ENCODE measurements at places on chromosomes 4 and X.

- DNase-seq: no peak
Measured at GRCh38 chrX:78796916-78797315, 49.4 kb downstream of the LPAR4 start.

GRCh38 chrX:11970578-11971359 is 167.5 kb upstream of the FRMPD4 start:
- DNase-seq: no peak

- DNase-seq: no peak
Measured at GRCh38 chr4:102388611-102389010, 43.3 kb upstream of the SLC39A8 start.

DNA sequence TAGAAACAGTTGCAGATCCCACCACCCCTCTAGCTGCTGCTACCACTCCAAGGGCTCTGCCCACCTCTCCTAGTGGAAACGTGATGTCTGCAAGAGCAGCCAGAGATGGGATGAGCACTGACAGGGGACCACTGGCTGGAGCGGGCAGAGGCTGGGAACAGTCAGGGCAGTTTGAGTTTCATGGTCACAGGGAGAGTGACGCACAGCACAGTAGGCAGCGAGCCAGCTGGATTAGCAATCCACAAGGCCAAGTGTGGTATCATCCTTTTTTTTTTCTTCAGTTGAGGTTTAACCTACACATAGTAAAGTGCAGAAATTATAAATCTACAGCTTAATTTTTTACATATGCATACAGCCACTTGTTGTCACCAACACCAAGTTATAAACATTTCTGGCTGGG is 6.4 kb upstream of the SCML2 start:
- no peak for DNase-seq

- no peak for DNase-seq
Measured at GRCh38 chrX:151570561-151570960, 7.1 kb downstream of the PASD1 start.

DNA sequence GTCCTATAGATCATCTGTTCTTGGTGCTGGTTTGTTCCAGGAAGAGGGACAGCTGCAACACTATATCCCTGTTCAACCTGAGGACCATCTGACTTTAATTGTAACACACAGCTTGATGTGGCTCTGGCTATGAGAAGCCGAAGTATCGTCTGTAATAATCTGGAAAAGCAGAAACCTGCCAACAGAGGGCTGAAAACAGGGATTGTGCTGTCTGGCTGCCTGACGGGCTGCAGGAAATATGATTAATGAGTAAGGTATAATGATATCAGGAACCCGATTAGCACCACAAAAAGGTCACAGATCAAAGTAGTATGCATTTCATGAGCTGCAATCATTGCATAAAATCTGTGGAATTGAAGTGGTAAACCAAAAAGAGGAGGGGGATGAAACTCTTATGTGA is 170.4 kb upstream of the MAB21L2 start:
- DNase-seq: no peak

- no peak for DNase-seq
Measured at GRCh38 chr4:165542476-165542875, 163.7 kb downstream of the CPE start.

GRCh38 chr4:125681240-125681639 is 366.5 kb downstream of the FAT4 start:
- DNase-seq: no peak

DNA sequence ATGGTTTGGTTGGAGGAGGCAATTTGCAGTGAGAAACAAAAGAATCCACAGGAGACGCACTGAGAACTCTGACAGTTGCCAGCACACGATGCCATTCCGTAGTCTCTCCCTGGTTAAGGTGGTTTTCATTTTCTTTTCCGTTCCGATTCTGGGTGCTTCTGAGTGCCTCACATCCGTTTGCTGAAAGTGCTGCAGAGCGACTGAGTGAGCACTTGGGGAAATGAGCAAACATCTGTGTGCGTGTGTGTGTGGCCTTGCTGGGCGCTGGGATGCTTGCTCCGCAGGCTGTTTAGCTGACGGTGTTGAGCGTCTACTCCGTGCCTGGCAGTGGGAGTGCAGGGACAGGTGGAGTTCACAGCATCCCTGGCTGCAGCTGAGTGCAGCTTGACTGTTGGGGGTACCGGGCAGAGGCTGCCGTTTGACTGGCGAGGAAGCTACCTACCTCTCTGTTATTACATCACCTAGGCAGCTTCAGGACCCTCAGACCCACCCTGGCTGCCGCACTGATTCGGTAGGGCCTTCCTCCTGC is 49.3 kb downstream of the SORCS2 start:
- DNase-seq: no peak

GRCh38 chr4:25823632-25824031 is 39.2 kb downstream of the SEL1L3 start:
- DNase-seq: no peak

GRCh38 chr4:55730280-55730931 is 89.2 kb upstream of the EXOC1L start:
- no peak for DNase-seq

- DNase-seq: no peak
Measured at GRCh38 chrX:134926864-134927263, 63.9 kb upstream of the SMIM10 start.

DNA sequence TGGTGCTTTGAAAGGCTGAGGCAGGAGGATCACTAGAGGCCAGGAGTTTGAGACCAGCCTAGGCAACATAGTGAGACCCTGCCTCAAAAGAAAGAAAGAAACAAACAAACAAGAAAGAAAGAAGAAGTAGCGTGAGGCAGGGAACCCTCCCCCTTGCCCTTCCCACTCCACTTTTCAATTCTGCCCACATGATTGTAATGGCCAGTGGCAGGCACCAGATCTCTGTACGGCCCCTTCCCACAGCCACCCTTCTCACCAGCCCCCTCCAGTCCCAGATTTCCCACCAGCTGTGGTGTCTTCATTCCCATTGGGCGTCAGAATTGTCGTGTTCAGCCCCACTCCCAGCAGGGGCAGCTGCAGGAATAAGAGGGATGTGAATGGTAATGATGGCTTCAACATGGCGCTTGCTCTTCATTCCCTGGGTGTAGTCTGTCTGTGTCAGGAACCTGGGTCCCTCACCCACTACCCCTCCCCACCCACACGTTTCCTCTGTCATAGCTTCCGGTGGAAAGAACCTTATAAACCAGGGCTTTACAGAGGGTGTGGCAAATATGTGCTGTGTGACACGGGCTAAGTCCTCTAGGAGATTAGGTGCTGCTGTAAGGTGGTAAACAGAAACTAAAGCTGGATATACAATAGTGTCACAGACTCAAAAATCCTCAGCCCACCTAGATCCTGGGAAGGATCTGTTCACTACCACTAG is at the start of gene IL2RG:
Gene IL2RG (minus strand): TSS at position 437 of the 703 bp plus-strand sequence. CDS start 38 bp downstream, at position 399.
- DNase-seq: no peak

DNA sequence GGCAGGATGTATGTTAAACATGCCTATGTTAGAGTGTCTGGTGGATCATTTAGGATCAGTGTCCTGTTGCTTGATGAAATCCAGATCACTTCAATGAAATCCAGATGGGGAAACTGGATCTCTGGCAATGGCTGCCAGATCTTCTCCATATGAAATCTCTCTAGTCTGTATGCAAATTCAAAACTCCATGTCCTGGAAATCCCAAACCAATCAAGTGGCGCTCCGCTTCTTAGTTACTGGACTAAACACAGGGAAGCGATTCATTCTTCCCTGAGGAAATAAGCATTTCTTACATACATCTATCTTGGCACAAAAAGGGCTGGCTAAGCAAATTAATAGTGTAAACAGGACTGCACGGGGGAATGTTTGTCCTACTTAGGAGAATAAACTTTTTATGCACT is 94.9 kb downstream of the HDAC8 start:
- DNase-seq: no peak

DNA sequence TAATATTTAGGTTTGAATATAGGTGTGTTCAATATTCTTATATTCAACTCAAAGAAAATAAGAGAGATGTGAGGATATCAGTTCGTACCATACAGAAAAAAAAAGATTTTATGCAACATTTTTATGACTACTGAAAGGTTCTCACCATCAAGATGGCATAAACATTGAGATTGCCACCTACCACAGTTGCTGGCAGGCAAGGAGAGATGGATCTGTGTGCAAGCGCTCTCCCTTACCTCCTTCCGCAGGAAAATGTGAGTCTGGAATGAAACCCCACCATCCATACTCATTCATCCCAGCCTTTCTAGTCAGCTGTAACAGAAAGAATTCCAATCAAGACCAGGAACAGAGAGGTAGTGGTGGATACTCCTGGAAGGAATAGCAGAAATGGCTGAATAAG is 376.9 kb downstream of the PPP3CA start:
- no peak for DNase-seq

DNA sequence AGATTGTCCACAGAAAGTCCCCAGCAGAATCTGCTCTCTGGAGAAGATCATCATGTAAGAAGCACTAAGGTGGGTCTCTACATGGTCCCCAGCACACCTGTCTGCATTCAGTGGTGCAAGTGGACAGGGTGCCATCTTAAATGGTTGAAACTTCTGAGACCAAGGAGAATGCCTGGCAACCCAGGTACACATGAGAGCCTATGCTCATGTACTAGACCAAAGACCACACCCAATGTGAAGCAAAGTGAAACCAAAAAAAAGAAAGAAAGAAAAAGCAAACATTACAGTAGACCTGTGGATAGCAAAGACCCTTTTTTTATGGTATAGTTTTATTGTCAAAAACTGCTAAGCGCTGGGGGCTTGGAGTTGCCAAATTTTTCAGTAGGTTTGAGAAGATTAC is 15.0 kb downstream of the CD40LG start:
- DNase-seq: no peak

- DNase-seq: peak; percentile 94
Measured at GRCh38 chr4:6200011-6200921, at the start of gene JAKMIP1. TSS of gene JAKMIP1 (minus strand) at chr4:6200549. CDS start at chr4:6112850, 87,699 bp downstream.

- DNase-seq: no peak
Measured at GRCh38 chrX:132146456-132146855, 18.6 kb upstream of the FRMD7 start.

DNA sequence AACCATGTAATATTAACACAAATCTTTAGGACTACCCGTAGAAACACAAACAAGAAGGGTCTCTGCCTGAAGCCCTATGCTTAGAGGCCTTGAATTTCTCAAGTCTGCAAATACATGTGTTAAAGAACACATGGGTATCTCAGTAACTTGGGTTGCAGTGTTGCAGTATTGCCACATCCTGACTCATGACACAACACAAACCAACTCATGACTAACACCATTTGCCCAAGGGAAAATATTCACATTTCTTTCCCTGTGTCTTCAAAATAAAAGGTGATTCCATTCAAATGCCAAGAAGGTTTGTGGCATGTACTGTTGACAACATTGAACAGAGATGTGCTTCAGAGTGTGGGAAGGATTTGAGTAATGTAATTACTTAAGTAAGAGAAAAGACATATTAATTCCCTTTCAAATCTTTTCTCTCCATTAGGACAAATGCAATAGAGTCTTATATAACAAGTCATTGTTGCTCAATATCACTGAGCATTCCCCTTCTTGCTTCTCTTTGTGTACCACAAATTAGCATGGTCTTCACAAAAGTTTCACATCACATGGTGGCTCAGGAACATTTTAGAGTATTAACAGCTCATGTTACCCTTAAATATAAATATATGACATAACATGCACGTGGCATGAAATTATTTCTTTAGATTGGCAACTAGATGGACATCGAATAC is 487.1 kb downstream of the STPG2 start:
- DNase-seq: no peak

GRCh38 chr4:88963817-88964216 is 93.2 kb downstream of the FAM13A start:
- no peak for DNase-seq

- no peak for DNase-seq
Measured at GRCh38 chr4:89356086-89356485, 48.5 kb upstream of the GPRIN3 start.

DNA sequence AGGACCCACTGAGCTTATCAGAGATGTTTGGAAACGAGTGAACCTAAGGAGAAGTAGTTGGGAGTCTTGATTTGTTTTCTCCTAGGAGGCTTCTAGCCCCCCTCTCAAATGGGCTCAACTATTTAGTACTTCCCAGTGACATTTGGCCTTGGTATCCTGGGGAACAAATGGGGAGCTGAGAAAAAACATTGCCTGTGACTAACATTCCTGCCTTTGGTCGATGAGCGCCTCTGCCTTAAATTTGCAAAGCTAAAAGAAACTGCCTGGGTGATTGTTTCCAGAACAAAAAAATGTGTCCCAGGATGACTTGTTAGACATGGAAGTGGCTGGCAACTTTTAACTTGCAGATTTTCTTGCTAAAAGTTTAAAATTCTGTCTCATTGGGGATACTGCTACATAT is 58.8 kb upstream of the IGFBP7 start:
- no peak for DNase-seq

DNA sequence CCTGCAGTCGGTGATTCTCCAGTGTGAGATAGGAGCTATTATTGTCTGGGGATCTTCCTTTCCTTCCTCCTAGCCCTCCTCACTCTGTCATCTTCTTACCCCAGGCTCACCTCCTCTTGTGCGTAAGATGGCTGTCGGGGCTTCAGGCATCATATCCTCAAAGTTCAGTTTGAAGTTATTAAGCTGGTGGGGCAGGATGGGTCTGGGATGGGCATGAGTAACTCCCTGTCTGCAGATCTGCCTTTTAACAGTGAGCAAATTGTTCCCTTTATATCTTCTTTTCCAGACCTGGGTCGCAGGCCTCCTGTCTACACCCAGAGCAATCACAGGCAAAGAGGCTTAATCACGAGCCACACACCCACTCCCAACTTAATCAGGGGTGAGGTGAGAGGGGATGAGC is 900 bp upstream of the MTMR1 start:
- no peak for DNase-seq

DNA sequence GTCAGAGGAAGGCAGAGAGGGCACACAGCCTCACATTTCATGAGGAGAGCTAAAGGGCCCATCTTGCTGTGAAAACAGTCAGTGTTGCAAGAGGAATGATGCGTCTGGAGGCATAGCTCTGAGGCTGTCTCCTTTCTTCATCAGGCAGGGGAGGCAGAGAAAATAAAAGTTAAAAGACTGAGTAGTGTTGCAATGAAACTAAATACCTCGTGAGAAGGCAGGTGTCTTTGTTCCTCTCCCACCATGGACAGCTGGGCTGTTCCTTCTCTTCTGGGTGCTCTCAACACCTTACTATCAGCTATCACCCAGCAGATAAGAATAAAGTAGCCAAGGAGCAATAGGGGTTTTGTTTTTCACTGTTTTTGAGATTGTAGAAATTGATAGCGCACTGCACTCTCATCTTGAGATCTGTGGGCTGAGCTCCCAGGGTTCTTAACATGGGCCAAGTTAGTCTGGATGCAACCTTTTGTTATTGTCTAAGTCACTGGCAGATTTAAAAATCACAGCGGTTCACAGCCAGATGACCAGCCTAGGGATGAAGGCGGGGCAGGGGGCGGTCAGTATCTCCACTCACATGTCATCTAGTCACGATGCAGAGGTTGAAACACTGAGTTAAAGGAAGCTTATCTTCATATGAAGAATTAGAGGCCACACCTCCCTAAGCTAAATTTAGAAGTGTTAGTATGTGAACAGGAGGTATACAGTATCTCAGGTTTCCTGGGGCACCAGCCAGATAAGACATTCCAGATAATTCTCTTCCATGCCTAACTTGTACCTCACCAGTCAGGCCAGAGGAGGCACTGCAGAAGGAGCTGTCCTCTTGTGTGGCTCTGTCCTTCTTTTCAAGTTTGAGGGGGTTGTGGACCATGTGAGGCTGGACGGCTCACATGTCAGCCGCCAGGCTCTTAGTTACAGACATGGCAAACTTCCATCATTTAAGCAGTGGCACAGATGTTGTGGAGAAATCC is 36.9 kb downstream of the PARM1 start:
- no peak for DNase-seq

GRCh38 chr4:66193487-66193886 is 523.2 kb upstream of the EPHA5 start:
- DNase-seq: no peak
